ENCODE measurements at places on chromosomes 5 and 9. TPM values are rescaled to one million over a fixed set of nuclear protein-coding genes. Genes with fewer than 3 reads are reported as not detected.

- no peak for DNase-seq
These were observed 10.8 kb downstream of the CDC37L1 start for GRCh38 chr9:4690144-4690543.

- DNase-seq, result no peak
These were observed 241.4 kb downstream of the FSTL4 start for GRCh38 chr5:133370904-133371303.

DNA sequence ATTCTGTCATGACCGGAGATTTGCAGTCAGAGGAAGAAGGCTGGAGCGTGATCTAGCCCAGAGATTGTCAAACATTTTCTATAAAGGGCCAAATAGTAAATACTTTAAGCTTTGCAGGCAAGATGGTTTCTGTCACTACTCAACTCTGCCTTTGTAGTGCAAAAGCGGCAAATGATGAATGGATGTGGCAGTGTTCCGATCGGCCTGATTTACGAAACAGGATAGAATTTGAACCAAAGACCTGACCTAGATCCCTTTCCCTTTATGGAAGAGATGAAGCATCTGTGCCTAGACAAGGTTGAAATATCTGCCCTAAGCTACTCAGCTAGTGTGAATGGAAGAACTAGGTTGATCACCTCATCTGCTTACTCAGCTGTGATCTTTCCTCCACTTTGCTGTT lies 209.5 kb downstream of the YTHDC2 start:
- no peak for DNase-seq

DNA sequence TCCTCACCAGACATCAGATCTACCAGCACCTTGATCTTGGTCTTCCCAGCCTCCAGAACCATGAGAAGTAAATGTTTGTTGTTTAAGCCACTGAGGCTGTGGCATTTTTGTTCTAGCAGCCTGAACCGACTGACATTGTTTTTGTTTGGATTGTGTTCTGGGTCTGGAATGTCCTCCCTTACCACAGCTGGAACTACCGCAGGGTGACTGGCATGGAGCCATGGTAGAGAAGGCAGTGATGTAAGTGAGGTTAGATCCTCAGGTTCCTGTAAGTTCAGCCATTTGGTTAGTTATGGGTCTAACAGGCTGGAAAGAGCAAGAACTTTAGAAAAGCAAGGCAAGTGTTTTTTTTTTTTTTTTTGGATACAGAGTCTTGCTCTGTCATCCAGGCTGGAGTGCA lies 209.3 kb downstream of the DAB2IP start:
- peak; percentile 85 for DNase-seq

- DNase-seq, result no peak
These were observed 231.3 kb downstream of the SEMA5A start for GRCh38 chr5:9314558-9314957.

DNA sequence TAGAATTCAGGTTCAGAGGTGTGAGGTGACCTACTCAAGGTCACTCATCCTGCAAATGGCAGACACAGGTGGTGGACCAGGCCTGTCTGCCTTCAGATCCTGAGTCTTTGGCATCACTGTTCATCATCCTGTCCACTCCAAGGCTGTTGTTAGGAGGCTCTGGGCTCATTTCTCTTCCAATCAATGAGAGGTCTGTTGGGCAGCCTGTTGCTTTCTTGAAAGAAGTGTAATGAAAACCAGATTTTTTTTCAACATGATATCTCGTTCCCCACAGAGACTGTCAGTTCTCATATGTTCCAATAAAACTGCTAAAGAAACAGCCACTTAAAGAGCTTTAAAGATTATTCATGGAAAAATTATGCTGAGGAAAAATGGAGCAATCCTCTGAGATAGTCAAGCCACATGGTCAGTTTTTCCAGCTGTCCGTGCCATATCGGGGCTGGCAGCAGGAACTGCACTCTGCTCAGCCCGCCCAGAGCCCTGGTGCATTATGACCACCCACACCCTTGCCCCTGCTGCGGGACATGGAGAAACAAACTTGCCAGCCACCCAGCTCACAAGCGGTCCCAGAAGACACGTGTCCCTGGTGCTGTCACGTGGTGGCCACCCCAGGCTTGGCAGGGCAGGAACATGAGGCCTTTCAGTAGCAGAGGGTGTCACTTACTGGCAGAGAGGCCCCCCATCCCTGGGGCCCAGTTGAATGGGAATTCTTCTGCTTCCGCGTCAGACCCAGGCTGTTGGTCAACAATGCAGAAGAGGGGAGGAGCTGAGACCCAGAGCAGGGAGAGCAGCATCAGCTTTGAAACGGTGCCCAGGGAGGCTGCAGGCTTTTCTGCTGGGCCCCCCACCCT lies 63.7 kb upstream of the ANGPTL2 start:
- DNase-seq, result peak; percentile 88

DNA sequence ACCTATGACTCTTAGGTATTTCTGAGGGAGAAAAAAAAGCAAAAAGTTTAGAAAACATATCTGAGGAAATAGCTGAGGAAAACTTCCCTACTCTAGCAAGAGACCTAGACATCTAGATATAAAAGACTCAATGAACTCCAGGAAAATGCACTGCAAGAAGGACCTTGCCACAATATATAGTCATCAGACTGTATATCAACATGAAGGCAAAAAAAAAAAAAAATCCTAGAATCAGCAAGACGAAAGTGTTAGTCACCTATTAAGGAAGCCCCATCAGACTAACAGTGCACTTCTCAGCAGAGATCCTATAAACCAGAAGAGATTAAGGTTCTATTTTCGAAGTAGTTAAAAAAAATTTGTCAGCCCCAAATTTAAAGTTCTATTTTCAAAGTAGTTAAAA lies 166.2 kb downstream of the TMEM38B start:
- DNase-seq, result no peak

DNA sequence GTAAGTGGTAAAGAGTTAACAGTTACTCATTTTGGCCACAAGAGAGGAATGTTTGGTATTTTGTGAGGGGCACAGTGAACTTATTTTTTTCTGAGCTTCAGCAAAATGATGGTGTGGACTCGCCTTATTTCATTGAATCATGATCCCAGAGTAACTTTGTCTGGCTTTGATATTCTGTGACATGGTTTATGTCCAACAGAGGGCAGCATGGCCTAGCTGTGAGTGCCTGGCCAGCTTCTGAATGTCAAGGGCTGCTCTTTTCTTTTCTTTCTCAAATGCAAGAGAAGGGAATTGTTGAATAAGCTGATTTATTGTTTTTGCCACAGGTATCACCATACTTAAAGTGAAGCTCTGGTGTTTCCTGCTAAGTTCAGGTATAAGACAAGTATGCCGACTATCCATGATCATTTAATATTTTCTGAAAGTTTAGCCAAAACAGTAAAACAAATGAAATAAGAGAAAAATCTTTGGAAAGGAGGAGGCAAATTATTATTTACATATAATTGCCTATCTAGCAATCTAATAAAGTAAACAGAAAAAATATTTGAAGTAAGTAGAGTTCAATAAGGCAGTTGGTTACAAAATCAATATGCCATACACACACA lies 31.7 kb downstream of the MRPL22 start:
- peak; percentile 45 for DNase-seq

- no peak for DNase-seq
These were observed 356.3 kb downstream of the CSNK1G3 start for GRCh38 chr5:123868267-123868666.

GRCh38 chr9:87118594-87118993 lies 171.3 kb upstream of the GAS1 start:
- DNase-seq, result no peak

SLC1A3 gene
- total RNA-seq, result 0.34 TPM
